ENCODE measurements at places on chromosomes 12 and 14.

GRCh38 chr12:129195081-129195480 lies 341.8 kb downstream of the GLT1D1 start:
- DNase-seq, result no peak

DNA sequence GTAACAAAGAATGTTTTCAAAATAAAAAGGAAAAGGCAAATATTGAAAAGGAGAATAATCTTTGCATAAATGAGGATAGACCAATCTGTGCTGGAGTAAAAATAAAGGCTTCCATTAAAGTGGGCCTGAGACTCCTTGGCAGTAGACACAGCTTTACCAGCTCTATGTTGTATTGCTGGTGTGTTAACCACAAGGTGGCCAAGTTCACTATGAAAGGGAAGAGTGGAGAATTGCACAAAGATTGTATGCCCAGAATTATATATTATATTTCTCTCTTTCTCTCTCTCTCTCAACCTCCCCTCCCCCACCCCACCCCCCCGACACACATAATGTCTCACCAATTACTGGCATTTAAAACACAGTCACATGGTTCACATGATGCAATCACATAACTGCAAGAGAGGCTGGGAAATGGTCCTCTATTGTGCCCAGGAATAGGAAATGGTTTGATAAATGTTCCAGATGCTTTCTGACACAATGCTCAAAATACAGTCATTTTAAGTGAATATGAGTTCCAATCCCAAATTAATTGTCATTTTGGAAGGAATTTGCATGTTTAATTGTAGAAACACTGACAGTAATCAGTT lies 222.6 kb upstream of the SYT1 start:
- no peak for DNase-seq

GRCh38 chr14:73723797-73724661 lies 9.8 kb upstream of the PNMA1 start:
- DNase-seq, result no peak

GRCh38 chr14:68695326-68695768 lies 97.5 kb downstream of the ZFP36L1 start:
- DNase-seq, result peak; percentile 73

- no peak for DNase-seq
Observed at GRCh38 chr14:67764496-67764895, 51.9 kb downstream of the ZFYVE26 start.

DNA sequence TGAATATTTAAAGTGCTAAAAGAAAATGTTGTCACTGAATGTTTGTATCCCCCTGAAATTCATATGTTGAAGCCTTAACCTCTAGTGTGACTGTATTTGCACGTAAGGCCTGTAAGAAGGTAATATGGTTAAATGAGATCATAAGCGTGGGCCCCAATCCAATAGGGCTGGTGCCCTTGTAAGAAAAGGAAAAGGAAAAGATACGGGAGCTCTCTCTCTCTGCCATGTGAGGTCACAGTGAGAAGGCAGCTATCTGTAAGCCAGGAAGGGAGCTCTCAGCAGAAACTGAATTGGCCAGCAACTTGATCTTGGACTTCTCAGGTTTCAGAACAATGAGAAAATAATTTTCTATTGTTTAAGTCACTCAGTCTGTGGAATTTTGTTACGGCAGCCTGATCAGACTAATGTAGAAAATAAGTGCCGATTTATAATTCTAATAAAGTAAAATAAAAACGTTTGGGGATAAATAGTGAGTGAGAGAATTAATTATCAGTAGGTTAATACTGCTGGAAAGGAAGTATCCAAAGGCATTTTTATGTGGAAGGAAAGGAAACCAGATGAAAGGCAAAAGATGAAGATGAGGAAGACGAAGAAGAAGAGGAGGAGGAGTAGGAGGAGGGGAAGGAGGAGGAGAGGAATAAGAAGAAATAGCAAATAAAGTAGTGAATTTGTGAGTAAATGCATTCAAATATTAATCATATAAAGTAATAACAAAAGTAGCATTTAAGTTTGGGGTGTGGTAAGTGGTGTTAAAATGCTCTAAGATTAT lies 188.5 kb upstream of the KRR1 start:
- DNase-seq, result no peak

- DNase-seq, result no peak
Observed at GRCh38 chr12:124565656-124566160, 1.7 kb downstream of the NCOR2 start.

GRCh38 chr12:77861317-77861716 lies 30.6 kb downstream of the NAV3 start:
- DNase-seq, result no peak

- no peak for DNase-seq
Observed at GRCh38 chr12:21631367-21631766, 26.3 kb downstream of the LDHB start.

GRCh38 chr12:57320639-57321038 lies 69.7 kb upstream of the STAC3 start:
- DNase-seq, result no peak

DNA sequence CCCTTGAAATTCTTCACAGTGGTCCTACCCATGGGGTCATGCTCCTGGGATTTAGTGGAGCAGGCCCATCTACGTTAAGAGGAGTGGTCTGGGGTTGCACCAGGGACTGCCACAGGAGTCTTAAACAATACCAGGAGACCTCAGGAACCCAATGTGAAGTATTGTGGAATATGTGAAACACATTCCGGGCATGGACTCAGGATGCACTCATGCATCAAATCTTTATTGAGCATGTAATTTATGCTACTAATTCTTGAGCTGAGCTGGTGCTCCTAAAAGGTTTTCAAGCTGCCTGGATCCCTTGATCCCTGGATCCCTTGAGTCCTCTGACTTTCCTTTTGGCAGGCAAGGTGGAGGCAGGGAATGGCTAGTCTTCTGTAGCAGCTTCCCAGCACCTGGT lies 8.8 kb downstream of the SERPINA10 start:
- DNase-seq, result no peak

DNA sequence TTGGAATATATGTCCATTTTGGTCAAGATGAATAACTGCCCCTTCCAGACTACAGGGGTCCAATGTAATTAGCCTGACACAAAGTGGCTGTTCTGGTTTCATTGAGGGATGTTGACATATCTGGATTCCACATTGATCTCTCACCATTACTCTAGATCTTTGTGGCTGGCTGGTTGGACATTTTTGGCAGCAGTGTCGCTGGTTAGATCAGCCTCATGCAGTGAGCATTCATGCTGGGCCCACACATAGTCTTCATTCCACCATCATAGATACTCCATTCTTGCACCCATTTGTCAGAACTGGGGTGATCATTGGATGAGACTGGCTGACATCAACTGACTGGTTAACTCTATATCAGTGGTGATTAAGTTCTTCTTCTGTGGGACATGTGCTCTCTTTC lies 74.4 kb downstream of the MGST1 start:
- no peak for DNase-seq

GRCh38 chr12:108414021-108414420 lies 74.9 kb upstream of the CMKLR1 start:
- no peak for DNase-seq

GRCh38 chr12:78271546-78271945 lies 440.9 kb downstream of the NAV3 start:
- no peak for DNase-seq

- no peak for DNase-seq
Observed at GRCh38 chr14:51488569-51489220, 163.0 kb upstream of the FRMD6 start.

- DNase-seq, result no peak
Observed at GRCh38 chr12:39300799-39301198, 142.1 kb downstream of the KIF21A start.

GRCh38 chr12:6469092-6469491 lies 1.4 kb downstream of the VAMP1 start:
- DNase-seq, result no peak

DNA sequence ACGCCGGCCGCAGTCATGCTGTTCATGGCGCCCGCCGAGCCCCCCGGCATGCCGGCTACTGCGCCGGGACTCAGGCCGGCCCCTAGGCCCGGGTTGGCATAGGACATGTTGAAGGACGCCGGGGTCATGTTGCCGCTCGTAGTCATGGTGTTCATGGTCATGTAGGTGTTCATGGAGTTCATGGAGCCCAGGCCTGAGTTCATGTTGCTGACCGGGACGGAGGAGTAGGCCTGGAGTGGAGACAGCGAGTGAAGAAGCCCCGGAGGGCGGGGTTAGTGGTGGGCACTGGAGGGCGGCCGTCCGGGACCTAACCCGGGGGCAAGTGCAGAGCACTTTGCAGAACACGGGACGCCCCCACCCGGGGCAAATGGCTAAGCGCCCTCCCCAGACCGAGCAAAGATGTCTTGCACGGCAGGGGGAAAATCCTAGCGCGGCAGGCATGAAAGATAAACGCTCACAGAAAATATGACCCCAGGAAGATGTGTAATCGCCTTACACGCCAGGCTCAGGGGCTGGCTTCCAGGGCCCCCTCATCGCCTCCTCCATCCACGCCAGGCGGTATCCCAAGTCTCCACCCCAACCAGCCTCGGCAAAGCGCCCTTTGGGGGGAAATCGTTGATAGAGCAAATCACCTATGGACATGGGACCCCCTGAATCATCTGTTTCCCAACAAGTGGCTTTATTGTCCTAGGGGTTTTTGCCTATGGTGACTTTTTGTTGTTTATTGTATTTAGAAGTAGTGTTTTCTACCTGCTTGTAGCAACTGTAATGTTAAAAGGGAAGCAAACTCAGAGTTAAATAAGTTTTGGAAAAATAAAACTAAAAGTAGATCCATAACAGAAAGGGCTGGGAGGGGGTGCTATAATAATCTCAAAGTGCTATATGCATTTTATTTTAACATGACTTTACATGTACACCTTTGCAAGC lies 2.3 kb downstream of the FOXA1 start:
- DNase-seq, result no peak

- no peak for DNase-seq
Observed at GRCh38 chr14:55711175-55711811, 131.3 kb downstream of the KTN1 start.

- DNase-seq, result no peak
Observed at GRCh38 chr12:108239378-108239777, 99.7 kb downstream of the CMKLR1 start.

- no peak for DNase-seq
Observed at GRCh38 chr12:125131958-125132357, 66.7 kb downstream of the AACS start.

- DNase-seq, result no peak
Observed at GRCh38 chr12:2666411-2666810, 128.4 kb upstream of the FKBP4 start.

DNA sequence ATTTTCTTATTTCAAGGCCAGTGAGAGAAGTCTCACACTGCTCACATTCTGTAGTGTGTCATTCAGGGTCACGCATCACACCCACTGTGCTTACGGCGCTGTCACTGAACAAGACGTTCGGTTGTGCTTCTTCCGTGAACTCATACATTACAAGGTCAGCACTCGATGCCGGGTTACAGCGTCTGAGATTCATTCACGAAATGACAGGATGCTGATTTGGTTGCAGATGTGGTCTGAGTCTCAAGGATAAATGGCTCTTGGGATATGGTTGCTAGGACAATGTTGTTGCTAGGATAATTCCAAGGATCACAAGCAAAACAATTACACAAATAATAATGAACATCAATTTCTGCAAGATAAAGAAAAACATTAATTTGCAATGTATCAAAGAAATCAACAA lies 47.4 kb downstream of the STX2 start:
- no peak for DNase-seq

GRCh38 chr12:53236443-53237111 lies 4.6 kb upstream of the RARG start:
- DNase-seq, result no peak

DNA sequence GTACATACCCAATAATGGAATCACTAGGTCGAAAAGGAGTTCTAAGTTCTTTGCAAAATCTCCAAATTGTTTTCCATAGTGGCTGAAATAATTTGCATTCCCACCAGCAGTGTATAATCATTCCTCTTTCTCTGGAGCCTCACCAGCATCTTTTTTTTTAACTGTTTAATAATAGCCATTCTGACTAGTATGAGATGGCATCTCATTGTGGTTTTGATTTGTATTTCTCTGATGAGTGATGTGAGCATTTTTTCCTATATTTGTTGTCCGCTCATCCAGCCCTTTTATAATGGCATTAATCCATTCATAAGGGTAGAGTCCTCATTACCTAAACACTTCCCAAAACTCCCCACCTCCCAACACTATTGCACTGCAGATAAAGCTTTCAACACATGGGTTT lies 278.3 kb downstream of the SEC23A start:
- DNase-seq, result no peak
